CD4-positive, alpha-beta memory T cell (primary cell): ENCODE measurements at places on chromosomes 11 and 22. TPM values are rescaled to one million over a fixed set of nuclear protein-coding genes. Genes with fewer than 3 reads are reported as not detected.

- DNase-seq, result no peak
Measured at GRCh38 chr11:22670830-22671229, 4.4 kb downstream of the GAS2 start.

GRCh38 chr11:59729834-59730233, 16.2 kb upstream of the OR10V1 start:
- DNase-seq, result no peak

Gene VSIG10L2
- total RNA-seq, result not detected

DNA sequence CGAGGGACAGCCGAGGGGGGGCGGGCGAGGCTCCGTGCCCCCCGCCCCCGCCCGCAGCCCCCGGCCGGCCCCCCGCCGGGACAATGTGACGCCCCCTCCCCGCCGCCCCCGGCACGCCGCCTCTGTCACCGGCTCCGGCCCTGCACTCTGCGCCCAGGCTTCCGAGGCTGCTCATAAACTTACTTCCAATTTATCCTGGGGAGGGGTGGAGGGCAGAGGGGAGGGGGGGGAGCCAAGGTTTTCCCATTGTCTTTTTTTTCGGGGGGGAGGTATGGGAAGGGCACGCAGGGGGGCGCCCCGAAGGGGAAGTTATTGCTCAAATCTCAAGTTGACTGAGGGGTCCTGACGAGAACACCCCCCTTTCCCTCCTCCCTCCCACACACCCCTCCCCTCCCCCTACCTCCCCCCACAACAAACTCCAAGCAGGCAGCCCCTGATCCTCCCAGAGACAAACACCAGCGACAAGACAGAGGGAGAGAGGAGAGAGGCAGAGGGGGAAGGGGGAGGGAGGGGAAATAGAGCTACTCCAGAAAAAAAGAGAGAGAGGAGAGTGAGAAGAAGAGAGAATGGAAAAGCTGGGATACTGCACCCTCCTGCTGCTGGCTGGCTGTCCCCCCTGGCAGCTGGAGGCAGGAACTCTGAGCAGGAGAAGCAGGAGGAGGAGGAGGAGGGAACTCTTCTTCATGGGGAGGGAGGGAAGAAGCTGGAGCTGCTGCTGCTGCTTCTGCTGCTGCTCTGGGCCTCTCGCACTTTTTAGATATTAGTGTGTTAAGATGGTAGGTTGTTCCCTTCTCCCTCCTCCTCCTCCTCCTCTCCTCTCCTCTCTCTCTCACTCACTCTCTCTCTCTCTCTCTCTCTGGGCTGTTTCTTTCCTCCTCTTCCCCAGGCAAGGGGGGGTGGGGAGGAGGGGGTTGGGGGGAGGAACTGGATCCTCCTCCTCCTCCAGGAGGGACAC, 631 bp downstream of the PHF21A start:
- DNase-seq, result peak; percentile 60

DNA sequence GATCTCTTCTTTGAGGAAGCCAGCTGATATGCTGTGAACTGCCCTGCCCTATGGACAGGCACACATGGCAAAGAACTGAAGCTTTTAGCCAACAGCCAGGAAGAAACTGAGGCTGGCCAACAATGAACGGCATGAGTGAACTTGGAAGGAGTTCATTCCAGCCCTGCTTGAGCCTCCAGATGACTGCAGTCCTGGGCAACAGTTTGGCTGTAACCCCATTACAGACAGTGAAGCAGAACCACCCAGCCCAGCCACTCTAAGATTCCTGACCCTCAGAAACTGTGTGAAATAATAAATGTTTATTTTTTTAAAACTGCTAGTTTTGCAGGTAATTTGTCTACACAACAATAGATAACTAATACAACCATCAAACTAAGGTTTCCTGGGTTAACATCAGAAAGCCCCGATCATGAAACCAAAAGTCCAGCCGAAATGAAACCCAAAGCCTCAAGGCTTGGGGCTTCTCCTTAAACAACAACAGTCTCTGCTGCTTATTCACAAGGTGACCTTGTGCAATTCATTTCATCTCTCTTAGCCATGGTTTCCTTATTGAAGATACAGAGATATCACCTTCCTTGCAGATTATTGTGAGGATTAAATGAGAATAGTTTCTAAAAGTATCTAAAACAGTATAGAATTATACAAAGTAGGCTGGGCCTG, 31.4 kb downstream of the PAK1 start:
- DNase-seq, result no peak

Gene CHEK2
- 9.2 TPM for total RNA-seq

DNA sequence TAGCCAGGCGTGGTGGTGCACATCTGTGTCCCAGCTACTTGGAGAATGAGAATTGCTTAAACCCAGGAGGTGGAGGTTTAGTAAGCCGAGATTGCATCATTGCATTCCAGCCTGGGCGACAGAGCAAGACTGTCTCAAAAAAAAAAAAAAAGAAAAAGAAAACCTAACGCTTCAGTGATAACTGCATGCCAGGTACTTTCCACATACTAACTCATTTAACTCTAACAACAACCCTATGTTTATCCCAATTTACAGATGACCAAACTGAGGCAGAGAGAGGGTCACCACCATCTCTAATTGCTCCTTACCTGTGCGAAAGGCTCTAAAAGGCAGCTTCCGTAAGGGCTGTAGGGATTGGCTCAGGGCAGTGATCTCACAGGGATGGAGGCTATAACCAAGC, 11.6 kb downstream of the PISD start:
- DNase-seq, result no peak

DNA sequence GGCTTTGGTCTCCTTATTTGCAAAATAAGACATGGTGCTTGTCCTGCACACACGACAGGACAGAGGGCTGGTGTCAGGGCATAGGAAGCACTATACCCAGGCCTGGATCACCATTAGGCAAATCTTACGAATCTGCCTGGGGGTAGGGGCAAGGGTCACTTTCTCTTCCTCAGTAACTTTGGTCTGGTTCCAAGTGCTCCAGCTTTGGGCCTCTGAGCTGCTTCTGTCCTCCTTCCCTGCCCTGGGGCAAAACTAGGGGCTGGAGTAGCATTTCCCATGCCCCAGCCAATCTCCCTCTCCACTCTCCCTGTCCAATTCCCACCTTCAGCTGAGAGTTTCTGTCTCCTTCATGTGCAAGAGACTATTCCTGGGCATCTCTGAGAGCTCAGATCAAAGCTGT, 123.7 kb upstream of the NECTIN1 start:
- DNase-seq, result no peak

DNA sequence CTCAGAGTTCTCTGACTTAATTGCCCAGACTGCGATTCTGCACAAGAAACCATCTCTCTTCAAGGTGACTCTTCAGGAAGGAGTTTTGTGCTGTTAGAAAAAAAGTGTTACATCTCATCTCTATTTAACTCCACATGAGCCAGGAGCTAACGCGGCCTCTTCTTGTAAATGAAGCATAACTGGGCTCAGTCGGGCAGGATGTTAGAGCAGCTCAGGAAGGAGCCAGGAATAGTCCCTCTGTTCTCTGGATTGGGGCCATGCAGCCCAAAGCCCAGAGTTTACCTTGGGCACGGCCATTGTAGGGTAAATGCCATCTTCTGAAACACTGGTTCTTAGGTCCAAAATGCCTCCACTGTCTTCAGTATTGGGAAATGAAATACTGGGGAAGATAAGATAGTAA, 760.6 kb downstream of the OPCML start:
- DNase-seq, result no peak

DNA sequence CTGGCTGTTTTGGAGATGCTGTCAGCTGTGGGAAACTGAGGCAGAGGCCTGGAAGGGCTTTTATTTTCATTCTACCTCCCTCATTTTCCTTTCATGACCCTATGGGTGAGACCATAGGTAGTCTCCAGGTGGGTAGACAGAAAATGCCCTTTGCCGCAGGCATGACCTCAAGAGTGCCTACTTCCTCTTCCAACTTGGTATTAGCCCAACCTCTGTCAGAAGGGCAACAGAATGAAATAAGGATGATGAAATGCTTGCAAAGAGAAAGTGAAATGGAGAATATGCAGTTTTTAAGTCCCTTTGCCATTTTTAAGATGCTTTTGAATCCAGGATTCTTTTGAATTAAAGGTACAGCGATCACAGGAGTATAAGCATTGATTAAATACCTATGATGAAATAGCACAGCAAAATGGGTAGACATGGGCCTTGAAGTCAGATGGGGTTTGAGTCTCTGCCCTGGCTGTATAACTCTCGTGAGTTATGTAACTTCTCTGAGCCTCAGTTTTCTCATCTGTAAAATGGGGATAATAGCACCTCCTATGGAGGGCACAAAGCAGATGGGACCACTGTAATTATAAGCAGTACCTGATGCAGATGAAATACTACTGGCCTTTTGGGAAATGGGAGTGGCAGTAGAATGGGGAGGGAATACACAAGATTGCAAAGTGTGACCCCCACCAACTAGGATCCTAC, 3.7 kb downstream of the ASPHD2 start:
- no peak for DNase-seq

Gene BLID
- total RNA-seq, result not detected

DNA sequence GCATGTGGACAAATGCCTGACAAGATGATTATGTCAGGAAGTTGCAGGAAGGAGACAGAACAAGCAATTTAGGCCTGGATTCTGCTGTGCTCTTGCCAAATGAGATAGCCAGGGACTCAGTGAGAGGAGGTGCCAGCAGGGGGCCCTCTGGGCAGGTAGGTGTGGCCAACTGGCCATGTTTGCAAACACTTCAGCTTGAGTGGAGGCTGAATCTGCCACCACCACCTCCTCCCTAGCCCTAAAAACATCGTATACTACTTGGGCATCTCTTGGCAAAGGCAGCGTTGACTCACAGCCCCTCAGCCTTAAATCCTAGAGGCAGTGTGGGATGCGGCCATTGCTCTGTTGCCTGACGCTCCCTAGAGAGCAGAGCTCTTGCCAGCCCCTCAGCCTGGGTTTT, 95.1 kb upstream of the PLET1 start:
- no peak for DNase-seq

Gene MYH9
- total RNA-seq, result 734 TPM

Gene CRYBB3
- not detected for total RNA-seq

GRCh38 chr11:72088076-72088808, 7.6 kb downstream of the LRRC51 start:
- no peak for DNase-seq

- DNase-seq, result no peak
Measured at GRCh38 chr11:330694-331357, 10.2 kb upstream of the IFITM3 start.

- no peak for DNase-seq
Measured at GRCh38 chr11:44159848-44160721, 64.6 kb downstream of the EXT2 start.

Gene TESMIN
- 5.7 TPM for total RNA-seq

DNA sequence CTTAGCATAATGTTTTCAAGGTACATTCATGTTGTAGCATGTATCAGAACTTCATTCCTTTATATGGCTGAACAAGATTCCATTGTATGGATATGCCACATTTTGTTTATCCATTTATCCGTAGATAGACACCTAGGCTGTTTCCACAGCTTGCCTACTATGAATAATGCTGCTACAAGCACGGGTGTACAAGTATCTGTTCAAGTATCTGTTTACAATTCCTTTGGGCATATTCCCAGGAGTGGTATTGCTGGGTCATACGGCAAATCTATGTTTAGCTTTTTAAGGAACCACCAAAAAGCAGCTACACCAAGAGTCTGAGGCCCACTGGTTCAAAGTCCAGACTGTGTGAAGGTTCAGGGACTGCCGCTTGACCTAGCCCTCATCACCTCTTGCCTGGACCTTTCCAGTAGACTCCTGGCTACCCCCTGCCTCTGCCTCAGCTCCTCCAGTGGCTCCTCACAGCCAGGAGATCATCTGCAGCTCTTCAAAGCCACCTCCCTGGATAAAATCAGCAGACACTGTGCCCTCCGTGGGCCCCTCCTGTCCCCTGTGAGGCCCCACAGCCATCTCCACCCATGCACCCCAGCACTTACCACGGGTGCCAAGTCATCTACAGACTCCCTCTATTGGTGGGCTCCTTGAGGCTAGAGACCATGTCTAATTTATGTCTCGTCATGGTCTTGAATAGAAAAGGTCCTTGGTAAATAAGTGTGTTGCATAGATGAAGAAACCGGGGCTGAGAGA, 160.3 kb downstream of the MN1 start:
- DNase-seq, result no peak

Gene CHRDL2
- not detected for total RNA-seq
